BJ (cell line): ENCODE measurements at places on chromosomes 3 and 15.
A peak's percentile ranks its signal among the peaks of the same experiment; 100 is the strongest.

GRCh38 chr3:186520957-186521842 is 23.0 kb downstream of the CRYGS start:
- DNase-seq: no peak

DNA sequence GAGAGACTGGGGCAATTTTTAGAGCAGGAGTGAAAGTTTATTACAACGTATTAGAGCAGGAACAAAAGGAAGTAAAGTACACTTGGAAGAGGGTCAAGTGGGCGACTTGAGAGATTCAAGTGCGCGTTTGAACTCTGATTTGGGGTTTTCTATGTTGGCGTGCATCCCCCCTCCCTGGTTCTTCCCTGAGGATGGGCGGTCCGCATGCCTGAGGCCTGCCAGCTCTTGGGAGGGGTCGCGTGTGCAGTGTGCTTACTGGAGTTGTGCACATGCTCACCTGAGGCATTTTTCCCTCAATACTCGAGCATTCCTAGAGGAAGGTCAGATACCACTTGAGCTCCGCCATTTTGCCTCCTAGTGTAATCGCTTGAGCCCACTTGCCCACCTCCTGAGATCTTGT is 10.4 kb upstream of the CHAC1 start:
- DNase-seq: no peak

DNA sequence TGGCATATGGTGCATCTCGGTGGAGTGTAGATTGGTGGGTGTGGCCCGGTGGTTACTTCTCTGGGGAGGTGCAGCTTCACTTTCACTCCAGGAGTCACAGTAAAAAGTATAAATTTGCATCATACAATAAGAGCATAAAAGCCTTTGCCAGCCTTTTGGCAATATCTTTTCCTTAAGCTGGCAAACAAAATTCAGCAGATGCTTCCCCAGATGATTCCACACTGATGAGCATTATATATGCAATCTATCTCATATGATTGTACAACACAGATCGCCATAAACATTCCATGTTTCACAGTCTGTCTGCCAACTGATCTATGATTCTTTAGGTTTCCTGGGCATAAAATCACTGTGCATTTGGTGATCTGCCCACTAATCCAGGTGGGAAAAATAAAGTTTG is 120.2 kb upstream of the ALCAM start:
- no peak for DNase-seq

DNA sequence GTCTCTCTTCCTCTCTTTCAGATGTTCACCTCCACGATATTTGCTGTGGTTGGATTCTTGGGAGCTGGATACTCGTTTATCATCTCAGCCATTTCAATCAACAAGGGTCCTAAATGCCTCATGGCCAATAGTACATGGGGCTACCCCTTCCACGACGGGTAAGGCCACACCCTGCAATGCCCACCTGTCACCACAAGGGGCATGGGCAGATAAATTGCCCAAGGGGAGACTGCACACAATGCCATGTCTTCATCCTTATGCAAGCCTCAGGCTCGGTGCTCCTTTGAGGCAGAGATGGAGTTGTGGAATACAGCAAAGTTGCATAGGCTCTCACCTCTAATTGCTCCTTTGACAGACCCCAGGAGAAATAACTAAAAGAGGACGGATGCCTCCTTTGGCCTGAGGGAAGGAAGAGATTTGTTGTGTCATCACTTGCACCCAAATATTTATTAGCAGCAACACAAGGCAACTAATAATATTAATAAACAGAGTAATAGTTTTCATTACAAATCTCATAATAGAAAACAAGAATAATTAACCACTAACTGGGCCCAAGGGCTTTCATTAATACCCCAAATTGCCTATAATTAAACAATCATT is 13.2 kb downstream of the TM4SF4 start:
- no peak for DNase-seq

- no peak for DNase-seq
These were observed 751.0 kb downstream of the ROBO1 start for GRCh38 chr3:79016587-79017376.

GRCh38 chr15:85934691-85935090 is 140.0 kb upstream of the KLHL25 start:
- no peak for DNase-seq

- DNase-seq: no peak
These were observed 427.5 kb downstream of the TUSC7 start for GRCh38 chr3:117137065-117137464.

DNA sequence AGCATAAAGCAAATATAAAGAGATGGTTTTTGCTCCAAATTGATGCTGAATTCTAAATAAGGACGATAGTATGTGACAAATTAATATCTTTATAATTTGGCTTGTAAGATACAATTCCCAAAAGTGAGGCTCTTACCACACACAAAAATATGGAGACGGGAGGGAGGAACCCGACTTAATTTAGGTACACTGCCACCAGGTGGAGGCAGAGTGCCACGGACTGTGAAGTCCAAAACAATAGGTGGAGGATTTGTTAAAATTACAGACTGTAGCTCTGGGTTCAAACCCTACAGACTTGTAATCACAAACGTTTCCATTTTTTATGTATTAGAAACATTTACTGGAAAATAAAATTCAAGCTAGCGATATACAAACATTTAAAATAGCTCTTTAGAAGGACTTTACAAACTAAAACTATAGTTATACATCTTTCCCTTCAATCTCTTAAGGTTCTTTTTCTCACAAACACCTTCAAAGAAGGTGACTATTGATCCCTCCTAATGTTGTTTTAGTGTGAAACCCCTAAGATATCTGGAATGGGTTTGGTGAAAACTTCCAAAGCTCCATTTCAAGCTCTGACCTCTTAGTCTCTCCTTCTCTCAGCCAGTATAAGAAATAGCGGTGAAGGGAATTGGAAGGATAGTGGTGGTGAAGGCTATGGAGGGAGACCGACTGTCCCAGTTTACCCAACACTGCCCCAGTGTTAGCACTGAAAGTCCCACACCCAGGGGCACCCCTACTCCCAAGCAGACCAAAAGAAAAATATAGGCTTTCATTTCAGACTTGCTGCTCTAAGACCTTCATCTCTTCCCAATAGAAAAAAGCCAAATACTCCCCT is 89.7 kb downstream of the AQP9 start:
- DNase-seq: no peak

GRCh38 chr3:14465425-14465824 is 63.0 kb downstream of the SLC6A6 start:
- no peak for DNase-seq

- DNase-seq: no peak
These were observed 97.8 kb downstream of the RPL22L1 start for GRCh38 chr3:170772175-170772574.

GRCh38 chr3:132569153-132569552 is 27.9 kb upstream of the ACKR4 start:
- DNase-seq: peak; percentile 66

DNA sequence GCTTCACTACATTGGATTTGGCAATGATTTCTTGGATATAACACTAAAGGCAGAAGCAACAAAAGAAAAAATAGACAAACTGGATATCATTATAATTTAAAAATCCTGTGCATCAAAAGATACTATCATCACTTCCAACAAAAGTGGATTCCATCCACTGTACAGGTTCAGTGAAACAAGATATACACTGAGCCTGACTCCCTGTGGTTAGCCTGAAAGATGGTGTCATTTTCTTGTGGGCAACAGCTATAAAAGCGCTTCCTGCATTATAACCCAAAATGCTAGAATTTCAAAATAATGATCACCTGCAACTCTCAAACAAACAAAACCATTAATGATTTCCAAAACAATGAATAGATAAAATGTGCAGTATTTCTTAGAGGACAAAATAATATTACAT is 39.6 kb upstream of the TBC1D23 start:
- no peak for DNase-seq

DNA sequence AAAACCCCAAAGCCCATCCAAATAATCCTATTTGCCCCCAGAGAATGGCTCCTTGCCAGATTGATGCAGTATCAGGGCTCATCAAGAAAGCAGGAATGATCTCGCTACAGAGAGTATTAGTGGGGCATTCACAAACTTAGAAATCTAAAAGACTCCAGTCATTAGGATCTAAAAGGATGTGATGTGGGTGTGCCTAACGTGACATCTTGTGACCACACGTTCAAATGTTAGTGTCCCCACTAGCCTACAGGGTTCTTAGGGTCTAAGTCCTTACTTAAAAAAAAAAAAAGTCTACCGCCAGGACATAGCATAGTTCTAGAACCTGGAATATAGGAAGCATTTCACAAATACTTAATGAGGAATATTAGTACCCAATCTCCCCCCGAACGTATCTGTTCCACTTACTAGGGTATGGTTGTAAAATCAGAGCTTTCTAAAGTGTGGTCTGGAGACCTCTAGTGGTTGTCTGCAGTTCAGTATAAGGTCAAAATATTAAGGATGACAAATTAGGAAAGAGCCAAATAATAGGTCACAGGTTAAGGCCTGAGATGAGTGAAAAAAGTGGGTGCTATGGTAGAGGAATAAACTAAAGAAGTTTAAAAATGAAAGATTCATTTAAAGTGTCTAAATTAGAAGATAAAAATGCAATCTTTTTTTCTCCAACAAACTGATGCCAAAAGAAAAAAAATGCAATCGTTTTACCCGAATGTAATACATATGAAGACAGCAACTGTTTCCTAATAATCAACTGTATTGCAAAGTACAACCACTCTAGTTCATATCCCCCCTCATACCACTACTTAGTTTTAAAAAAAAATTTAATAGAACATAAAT is 4.2 kb upstream of the CHRM5 start:
- DNase-seq: no peak

GRCh38 chr15:26083896-26084295 is 220.8 kb upstream of the ATP10A start:
- no peak for DNase-seq

DNA sequence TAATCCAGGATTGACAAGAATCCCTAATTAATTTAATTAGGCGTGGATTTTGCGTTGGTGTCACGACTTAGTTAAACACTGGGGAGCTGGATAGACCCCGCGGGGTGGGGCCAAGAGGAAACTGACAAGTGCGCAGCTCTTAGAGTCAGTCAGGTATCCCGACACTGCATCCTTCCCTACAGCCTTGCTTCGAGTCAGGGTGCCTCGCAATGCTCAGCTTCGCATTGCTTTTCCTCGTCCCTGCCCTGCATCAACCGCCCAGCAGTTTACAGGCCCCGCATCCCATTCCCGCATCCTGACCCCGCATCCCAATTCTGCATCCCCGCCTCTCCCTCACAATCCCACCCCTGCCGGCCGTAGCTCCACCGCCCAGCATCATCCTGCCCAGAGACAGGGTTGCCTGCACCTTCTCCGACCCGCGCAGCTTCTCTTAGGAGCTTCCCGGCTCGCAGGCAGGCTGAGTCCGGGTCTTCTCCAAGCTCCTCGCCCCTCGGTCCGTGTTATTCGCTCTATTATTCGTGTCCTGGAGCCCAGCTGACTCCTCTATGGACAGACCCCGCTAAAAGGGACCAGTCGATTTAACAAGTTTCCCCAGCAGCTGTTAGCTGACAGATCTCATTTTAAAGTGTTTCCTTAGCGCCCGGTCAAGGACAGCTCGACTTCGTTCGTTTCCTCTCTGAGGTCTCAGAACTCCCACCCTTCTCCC is 699 bp upstream of the SHOX2 start:
- no peak for DNase-seq

- DNase-seq: no peak
These were observed 75.0 kb upstream of the TLE3 start for GRCh38 chr15:70172566-70173225.

DNA sequence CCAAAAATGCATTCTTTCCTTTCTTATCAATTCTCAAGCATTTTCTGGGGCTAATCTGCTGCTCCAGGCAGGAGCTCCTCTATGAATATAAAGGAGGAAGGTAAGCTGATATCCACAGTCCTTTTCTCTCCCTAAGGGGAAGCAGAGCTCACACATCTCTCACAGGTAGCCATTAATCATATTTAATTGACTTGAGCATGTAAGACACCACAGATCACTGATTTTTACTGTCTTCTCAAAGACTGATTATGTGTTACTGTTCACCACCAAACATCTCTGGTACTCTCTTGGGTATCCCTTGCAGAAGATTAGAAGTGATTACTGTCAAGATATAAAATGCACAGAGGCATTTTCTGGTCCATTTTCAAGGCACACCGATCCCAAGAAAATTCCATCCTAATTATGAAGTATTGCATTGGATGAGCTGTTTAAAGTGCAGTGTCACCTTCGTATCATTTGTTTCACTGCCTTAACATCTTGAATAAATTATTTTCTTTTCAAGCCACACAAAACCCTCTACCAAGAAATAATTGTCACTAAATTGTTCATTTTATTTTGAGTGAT is 100.7 kb downstream of the ARPP21 start:
- no peak for DNase-seq

DNA sequence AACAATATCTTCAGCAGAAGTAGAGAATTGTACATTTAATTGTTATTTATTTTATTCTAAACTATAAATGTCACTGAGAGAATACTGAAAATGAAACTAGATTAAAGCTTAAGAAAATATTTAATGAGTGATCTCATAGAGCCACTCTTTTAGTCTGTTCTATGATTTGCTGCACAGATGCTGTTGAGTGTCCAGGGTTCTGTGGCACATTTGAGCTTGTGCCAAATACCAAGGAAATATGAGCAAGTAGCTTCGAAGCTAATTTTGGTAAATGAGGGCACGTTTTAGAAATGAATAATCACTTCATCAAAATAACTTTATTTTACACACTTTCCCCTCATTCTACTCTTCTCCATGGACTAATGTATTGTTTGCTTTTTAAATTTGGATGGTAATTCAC is 53.6 kb upstream of the THRB start:
- DNase-seq: no peak

- DNase-seq: no peak
These were observed 541.0 kb upstream of the NAALADL2 start for GRCh38 chr3:174318181-174318580.

GRCh38 chr3:16280671-16281070 is 15.7 kb downstream of the OXNAD1 start:
- DNase-seq: peak; percentile 45
